ENCODE measurements at places on chromosomes 5 and 9. TPM values are rescaled to one million over a fixed set of nuclear protein-coding genes. Genes with fewer than 3 reads are reported as not detected.

INSL4 gene
- not detected for total RNA-seq

ELL2 gene
- total RNA-seq, result 9.3 TPM

LIFR gene
- 25.8 TPM for total RNA-seq

TRIM14 gene
- total RNA-seq, result 2.6 TPM

ADRA1B gene
- total RNA-seq, result 0.94 TPM

PTPN3 gene
- 2.8 TPM for total RNA-seq

All from endothelial cell of coronary artery (primary cell).